ENCODE measurements at places on chromosomes 7 and 10.

GRCh38 chr7:85620936-85621685, 434.3 kb upstream of the SEMA3D start:
- DNase-seq = no peak

DNA sequence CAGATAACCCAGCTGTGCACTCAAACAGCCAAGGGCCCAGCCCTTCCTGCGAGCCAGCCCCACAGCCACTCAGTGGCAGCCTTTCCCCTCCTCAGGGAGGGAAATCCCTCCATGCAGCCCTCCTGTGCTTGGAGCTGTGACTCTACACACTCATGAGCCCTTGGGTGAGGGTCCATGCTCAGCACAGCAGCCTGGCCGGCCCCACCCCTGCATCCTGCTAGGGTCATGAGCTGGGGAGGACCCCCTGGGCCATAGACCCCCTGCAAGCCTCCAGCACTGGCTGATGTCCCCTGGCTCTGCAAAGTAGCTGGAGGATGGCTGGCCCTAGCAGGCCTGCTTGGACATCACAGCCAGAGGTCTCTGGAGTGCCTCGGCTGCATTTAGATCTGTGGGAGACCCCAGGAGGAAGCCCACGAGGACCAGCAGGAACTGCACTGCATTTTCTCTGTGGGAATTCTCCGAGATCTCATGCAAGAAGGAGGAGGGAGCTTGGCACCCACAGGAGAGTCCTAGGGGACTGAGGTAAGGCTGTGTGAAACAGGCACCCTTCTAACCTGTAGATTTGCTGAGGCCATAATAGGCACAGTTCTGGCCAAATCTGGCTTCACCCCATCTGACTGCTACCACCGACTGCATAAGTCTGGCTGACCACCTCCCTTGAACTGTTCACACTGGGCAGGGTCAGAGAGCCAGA, 17.4 kb downstream of the TMEM273 start:
- DNase-seq = no peak

- DNase-seq = no peak
Measured at GRCh38 chr7:95874541-95875265, 102.3 kb downstream of the DYNC1I1 start.

- no peak for DNase-seq
Measured at GRCh38 chr10:86078639-86079035, 288.0 kb downstream of the GRID1 start.

DNA sequence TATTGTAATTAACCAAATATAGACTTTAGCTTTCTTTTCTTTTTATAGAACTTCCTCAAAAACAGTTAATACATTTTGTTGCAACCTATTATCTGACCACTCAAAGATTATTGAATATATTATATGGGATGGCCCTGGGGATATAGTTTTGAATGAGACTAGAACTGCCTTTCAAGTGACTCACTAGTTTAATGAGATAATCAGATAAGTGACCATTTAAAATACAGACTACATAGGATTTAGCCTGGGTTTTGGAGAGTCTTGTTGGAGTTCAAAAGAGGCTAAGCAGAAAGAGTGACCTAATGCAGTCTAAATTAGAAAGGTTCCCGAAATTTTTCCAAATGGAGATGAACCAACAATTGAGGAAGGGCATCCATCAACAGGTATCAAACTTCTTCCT, 305.2 kb upstream of the ETV1 start:
- no peak for DNase-seq

DNA sequence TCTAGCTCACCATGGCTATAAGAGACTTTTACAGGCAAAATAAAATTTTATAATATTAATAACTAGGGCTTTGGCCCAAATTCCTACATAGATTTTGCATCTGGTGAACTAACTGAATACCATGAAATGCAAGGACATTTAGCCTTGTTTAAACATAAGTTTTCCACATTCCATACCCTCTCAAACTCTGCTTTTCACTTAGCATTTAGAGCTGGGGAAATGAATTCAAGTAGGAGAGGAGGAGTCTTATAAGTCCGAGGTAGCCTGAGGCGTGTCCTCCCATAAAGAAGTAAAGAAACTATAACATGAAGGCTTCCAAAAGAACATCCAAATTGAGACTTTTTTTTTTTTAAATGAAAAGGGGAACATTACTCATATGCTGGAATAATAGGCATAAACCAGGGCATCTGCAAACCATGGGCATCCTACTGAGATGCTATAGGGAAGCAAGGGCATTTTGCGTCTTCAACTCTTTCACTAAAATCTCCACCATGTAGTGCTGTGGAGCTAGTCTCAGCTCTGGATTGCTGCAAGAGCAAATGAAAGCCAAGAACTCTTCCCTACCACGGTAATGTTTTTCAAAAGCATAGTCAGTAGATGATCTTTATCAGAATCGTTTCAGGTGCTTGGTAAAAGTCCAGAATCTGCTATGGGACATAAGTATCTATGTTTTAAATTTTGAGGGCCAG, 79.1 kb downstream of the PALS2 start:
- DNase-seq = no peak

GRCh38 chr7:64630496-64630895, 35.4 kb upstream of the ZNF107 start:
- DNase-seq = no peak

- DNase-seq = no peak
Measured at GRCh38 chr10:8752146-8752843, 697.8 kb downstream of the GATA3 start.

DNA sequence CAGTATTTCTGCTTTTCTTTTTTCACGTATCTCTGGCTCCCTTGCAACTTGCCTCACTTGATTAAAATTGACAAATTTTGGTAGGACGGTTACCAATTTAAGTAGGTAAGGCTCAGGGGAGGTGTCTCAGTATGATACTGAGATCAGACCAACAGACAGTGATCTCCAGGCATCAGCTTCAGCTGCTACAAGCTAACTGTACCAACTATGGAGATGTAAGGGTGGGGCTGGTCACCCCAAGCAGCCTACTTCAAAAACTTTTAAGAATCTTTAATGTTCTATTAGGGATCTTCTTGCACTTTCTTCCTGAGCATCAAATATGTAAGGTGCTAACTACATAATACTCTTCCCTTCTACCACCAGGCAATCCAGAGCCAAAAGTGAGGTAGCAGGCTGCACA, 26.9 kb downstream of the SLC35B4 start:
- no peak for DNase-seq

GRCh38 chr7:15795393-15795792, 108.9 kb upstream of the MEOX2 start:
- DNase-seq = no peak

GRCh38 chr10:69181433-69181832, 1.4 kb downstream of the SUPV3L1 start:
- DNase-seq = no peak

DNA sequence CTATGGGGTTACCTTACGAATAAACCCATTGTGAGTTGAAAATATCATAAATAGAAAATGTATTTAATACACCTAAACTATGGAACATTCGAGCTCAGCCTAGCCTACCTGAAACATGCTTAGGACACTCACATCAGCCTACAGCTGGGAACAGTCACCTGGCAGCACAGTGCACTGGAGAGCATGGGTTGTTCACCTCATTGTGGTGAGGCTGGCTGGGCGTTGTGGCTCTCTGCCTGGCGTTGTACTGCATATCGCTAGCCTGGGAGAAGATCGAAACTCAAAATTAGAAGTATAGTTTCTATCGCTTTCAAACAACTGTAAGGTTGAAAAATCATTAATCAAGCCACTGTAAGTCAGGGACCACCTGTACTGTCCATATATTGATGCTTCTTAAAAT, 17.3 kb upstream of the HBP1 start:
- DNase-seq = no peak

Measured in AG04449 (cell line).